T1000 (cell line): ENCODE measurements at places on chromosomes 3 and 15.

DNA sequence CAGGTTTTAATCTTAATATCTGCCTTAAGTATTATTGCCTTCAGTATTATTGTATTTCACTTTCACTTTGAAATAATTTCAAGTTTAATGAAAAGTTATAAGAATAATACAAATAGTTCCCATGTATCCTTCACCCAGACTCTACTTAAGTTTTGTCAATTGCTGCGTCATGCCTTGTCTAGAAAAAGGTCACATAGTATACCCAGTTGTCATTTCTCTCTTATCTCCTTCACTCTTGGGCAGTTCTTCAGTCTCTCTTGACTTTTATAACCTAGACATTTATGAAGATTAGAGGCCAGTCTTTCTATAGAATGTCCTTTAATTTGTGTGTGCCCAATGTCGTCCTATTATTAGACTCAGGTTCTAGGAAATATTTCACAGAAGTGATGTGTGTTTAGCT, 367.7 kb downstream of the LSAMP start:
- DNase-seq = no peak

DNA sequence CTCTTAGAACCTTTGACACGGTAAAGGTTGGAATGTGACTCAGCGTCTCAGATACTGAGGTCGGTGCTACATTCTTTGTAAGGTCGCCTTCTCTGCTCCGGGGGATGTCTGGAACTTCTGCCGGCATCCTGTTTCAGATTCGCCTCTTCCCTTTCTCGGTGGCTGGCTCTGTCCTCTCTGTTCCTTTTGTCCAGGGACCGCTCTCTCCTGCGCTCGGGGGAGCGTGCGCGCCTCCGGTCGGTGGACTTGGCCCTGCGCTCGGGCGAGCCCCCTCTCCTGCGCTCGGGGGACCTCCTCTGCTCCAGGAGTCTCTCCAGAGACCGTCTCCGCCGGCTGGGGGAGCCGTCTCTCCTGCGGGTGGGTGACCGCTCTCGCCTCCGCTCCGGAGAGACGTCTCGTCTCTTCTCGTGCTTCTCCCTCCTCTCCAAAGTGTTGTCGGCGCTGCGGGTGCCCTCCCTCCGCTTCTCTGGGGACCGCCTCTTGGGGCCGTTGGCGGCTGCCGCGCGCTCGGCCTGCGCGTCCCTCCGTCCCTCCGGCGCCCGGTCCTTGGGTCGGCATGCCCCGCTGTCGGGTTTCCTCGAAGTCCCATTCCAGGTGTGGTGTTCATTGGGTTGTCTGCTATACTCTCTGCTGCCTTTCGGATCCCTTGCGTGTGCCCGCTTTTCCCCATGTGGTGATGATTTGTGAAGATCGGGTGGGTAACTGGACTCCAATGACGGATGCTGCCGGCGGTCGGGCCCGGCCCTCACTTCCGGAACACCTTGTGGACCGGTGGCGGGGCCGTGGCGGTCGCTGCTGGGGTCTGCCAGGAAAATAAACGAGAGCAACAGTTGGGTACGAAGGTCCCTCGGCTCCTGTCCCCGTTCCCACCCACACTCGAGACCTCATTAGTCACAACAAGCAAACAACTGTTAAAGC, 668.8 kb upstream of the ADAMTS9 start:
- DNase-seq = no peak

- DNase-seq = no peak
These were observed 27.0 kb downstream of the C2CD4B start for GRCh38 chr15:62138124-62138523.

DNA sequence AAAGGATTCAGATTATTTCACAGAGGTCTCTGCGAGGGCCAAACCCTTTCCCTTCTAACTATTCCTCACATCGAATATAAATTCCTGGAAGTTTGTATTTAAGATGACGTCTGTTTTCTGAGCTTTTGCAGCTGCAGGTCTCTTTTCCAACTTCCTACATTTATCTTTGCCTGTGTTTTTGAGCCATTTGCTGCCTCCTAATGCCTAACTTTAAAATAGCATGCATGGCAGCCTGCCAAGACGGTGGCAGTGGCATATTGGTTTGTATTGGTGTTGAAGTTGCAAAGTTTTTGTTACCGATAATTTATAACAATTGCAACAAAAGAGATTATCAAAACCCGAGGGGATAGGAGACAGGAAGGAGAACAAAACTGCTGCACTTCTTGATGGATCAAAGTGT, 187.1 kb upstream of the DNAJC19 start:
- DNase-seq = no peak

DNA sequence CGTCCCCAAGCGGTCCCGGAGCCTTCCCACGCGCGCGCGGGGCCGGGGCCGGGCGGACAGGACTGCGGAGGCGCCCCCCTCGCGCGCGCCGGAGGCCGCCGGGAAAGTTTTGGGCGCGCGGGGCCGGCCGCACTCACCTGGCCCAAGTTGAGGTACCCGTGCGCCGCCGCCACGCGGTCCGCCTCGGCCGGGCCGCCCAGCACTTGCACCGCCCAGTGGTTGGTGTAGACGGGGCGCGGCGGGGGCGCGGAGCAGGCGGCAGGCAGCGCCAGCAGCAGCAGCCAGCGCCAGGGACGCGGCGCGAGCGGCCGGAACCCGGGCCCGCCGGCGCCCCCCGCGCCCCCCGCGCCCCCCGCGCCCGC, 289 bp downstream of the PCSK6 start:
- DNase-seq = no peak

DNA sequence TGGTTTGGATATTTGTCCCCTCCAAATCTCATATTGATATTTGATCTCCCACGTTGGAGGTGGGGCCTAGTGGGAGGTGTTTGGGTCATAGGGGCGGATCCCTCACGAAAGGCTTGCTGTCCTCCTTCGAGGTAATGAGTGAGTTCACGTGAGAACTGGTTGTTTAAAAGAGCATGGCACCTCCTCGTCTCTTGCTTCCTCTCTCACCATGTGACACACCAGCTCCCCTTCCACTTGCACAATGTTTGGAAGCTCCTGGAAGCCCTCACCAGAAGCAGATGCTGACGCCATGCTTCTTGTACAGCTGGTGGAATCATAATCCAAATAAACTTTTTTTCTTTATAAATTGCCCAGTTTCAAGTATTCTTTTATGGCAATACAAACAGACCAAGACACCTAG, 38.6 kb downstream of the RFTN1 start:
- DNase-seq = no peak

DNA sequence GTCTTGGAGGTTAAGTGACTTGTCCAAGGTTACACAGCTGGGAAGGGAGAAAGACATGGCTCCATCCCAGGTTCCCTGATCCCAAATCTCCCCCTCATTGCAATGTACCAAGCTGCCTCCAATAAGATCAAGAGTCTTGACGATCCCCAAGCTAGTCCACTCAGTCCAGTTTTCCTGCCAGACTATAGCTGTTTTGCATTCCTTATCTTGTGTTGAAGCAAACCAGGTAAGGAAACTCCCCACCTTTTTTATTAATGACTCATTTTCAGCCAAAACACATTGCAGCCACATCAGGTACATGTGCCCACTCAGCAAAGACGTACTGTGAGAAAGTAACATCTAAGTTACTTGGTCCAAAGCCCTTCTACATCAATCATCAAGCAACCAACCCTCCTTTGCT, 41.9 kb downstream of the LIPC start:
- no peak for DNase-seq

DNA sequence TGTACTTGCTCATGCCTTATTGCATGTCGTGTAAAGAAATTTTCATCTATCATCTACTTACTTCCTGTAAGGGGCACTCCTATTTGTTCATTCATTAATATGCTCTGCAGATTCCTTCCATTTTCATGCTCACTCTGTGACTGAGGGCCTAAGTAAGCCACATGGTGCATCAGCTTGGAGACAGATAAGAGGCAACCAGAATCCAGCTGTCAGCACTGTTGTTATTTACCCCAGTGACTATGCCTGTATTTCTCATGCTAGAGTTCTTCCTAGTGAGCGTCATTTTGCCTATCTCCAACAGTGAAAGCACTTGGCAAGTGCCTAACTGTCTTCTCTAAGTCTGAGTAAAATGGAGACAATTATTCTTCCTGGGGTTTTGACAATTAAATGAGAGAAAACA, 124.8 kb upstream of the ABI3BP start:
- no peak for DNase-seq

GRCh38 chr3:177448987-177449359, 251.7 kb upstream of the TBL1XR1 start:
- no peak for DNase-seq

- no peak for DNase-seq
These were observed 107.6 kb upstream of the BFSP2 start for GRCh38 chr3:133292296-133292695.

GRCh38 chr3:197540961-197541377, 14.8 kb downstream of the BDH1 start:
- DNase-seq = no peak

GRCh38 chr3:20637729-20638128, 451.7 kb upstream of the SGO1 start:
- DNase-seq = no peak

GRCh38 chr3:61807865-61808276, 246.5 kb downstream of the PTPRG start:
- DNase-seq = no peak

DNA sequence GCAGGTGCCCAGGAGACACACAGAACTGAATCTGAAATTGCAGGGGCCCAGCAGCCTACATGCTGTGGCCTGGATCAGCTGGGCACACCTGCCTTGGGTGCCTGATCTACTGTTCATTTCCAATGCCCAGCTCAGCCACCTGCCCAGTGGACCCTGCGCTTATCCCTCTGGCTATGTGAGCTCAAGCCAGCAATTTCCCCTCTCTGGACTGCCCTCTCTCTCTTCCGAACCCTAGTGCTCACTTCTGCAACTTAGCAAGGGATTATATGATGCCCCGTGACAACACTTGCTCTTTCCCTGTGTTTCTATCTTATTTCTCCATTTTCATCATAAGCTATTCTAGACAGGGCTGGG, 276.0 kb downstream of the UACA start:
- DNase-seq = no peak
